ENCODE measurements at places on chromosomes 3 and 15.

GRCh38 chr3:131612745-131613144 is 110.0 kb upstream of the MRPL3 start:
- no peak for DNase-seq

- DNase-seq = no peak
Measured at GRCh38 chr3:122502941-122503340, 11.8 kb downstream of the KPNA1 start.

GRCh38 chr3:3771094-3771493 is 28.1 kb upstream of the LRRN1 start:
- no peak for DNase-seq

GRCh38 chr3:130900959-130901358 is 7.1 kb downstream of the ATP2C1 start:
- DNase-seq = no peak

DNA sequence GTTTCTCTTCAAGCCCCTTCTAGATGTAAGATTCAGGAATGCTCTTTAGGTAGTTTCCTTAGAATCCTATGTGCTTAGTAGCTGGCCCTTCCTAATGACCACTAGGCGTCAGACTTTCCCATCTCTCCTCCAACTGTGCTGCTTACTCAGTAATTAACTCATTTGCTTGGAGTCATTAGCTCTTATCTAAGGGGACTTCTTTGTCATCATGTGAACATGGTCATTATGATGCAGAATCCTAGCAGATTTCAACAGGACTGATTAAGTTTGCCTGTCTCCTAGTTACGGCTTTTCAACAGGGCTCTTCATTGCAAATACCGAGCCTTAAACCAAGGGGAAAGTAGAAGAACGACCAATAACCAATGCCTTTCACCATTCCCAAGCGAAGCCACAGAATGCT is 46.4 kb downstream of the GJD2 start:
- no peak for DNase-seq

GRCh38 chr15:84151205-84151931 is 84.2 kb upstream of the GOLGA6L4 start:
- DNase-seq = no peak

DNA sequence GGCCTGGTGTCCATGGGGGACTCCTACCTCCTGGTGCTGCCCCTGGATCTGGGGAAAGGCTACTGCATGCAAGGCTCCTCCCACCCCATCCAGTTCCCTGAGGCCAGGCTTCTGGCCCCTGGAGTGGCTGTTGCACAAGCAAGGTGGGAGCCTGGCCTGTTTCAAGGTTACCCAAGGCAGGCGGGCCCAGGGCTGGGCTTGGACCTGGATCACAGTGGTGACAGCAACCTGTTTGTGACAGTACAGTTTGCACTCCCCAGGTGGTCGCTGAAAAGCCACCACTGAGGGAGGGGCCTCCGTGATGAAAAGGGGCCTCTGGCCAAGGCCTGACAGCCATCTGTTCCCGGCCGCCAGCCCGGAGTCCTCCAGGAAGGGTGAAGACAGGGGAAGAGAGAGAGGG is 14.4 kb upstream of the KY start:
- DNase-seq = no peak

GRCh38 chr3:45988804-45989203 is 6.8 kb downstream of the FYCO1 start:
- DNase-seq = no peak

- DNase-seq = no peak
Measured at GRCh38 chr3:105801397-105801796, 67.4 kb downstream of the CBLB start.

GRCh38 chr15:98611808-98612207 is 36.5 kb upstream of the IGF1R start:
- no peak for DNase-seq

DNA sequence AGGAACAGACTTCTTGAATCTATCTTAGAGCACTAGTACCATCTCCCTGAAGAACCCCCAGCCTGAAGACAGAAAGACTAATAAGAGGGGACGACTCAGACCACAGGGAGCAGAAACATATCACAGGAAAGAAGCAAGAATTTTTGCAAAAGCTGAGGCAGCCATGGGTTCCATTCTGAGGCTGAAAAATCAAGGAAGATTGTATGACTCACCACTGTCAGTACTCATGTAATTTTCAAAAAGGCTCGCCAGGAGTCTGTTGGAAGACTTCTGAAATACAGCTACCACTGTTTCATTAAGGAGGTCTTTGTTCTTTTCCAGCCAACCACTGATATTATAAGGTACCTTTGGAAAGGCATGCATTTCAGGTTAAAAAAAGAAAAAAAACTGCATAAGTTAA is 47.5 kb downstream of the MYH15 start:
- no peak for DNase-seq

- DNase-seq = no peak
Measured at GRCh38 chr3:89690646-89691045, 583.2 kb downstream of the EPHA3 start.

- no peak for DNase-seq
Measured at GRCh38 chr3:147705651-147706051, 296.5 kb downstream of the ZIC1 start.

DNA sequence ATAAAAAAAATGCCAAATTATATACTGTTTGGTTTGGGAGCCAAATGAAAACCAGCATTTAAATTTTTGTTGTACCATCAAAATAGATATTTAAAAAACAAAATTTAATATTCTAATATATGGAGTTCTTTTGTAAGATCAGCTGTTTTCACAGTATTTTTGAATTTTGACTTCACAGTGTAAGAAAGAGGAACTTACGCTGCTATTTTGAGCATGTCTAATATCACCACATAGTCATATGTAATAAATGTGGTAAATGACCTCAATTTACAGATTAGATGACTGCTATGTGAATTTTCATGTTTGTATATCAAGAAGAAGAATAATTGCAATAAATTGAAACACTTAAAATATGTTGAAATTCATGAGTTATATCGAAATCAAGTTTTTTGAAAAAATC is 189.6 kb downstream of the ARRDC4 start:
- DNase-seq = no peak

GRCh38 chr3:157533298-157534070 is 30.3 kb upstream of the VEPH1 start:
- DNase-seq = peak; percentile 86

DNA sequence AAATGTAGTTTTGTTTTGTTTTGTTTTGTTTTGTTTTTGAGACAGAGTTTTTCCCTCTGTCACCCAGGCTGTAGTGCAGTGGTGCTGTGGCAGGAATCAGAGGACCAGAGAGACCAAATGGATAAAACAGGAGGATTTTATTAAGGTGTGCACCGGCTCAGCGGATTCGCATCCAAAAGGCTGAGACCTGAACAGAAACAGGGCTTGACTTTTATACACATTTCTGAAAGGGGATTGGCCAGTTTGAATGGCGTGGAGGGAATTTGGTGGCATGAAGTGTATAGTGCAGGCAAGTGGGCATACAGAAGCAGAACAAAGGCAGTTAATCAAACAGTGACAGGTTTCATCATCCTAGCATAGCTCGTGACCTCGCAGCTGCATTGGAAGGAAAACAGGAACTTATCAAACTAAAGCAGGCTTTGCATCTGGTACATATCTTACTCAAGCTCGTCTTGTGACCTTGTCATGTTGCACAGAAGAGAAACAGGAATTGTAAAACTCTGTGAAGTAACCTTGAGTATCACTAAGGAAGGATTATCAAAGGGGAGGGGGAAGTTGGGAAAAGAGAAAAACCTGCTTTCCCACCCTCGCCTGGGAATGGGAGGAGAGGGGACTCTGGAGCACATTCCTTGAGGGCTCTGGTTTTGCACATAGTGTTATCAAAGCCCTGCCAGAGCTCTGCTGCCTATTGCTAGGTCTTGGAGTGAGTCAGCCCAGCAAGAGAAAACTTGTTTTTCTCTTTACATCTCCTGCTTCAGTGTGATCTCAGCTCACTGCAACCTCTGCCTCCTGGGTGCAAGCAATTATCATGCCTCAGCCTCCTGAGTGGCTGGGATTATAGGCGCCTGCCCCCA is 38.5 kb downstream of the C3orf62 start:
- no peak for DNase-seq

DNA sequence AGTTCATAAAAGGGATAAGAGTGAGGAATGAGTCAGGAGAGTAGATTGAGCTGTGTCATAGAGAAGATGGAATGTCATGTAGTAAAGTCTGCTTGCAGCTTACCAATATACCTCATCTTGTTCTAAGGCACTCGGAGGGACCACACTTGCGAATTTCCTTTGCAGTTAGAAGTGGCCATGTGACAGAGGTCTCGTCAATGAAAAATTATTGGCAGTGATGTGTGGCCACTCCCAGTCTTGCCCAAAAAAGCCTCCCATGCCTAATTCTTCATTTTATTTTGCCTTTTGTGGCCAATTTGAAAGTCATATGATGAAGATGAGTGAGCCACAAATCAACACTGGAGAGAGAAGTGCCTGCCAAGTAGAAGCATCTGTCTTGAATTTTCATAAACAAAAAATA is 465.6 kb upstream of the ZNF385D start:
- DNase-seq = no peak

- DNase-seq = no peak
Measured at GRCh38 chr3:127304121-127304744, 16.4 kb upstream of the PRR20G start.

- no peak for DNase-seq
Measured at GRCh38 chr3:29416514-29416913, 135.6 kb downstream of the RBMS3 start.

GRCh38 chr15:23866832-23867231 is 179.7 kb upstream of the NDN start:
- DNase-seq = no peak

DNA sequence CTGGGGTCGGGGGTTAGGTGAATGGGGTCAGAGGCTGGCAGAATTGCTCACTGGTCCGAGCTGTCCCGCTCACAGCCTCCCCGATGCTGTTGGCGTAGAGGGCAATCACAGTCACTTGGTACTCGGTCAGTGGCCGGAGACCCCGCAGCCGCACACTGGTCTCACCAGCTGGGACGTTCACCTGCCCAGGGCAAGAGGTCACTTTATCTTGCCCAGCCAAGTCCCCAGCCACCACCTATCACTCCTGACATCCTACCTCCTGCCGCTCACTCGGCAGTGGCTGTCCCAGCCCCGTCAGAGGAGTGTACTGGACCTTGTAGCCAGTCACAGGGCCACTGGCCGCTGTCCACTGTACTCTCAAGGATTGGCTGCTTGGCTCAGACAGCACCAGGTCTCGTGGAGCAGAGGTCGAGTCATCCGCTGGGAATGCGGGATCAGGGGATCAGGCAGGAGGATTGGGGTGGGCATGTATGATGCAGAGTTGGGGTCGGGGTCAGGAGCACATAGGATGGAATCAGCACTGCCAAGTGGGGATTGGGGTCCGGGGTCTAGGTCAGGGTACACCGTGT is 2.5 kb downstream of the COL7A1 start:
- DNase-seq = no peak

- no peak for DNase-seq
Measured at GRCh38 chr3:159301961-159302360, 500.1 kb downstream of the MFSD1 start.

- no peak for DNase-seq
Measured at GRCh38 chr3:71395927-71396695, 187.4 kb downstream of the FOXP1 start.

- no peak for DNase-seq
Measured at GRCh38 chr3:62238431-62238830, 134.9 kb downstream of the FEZF2 start.

- no peak for DNase-seq
Measured at GRCh38 chr15:91444656-91445055, 344.6 kb downstream of the SV2B start.

DNA sequence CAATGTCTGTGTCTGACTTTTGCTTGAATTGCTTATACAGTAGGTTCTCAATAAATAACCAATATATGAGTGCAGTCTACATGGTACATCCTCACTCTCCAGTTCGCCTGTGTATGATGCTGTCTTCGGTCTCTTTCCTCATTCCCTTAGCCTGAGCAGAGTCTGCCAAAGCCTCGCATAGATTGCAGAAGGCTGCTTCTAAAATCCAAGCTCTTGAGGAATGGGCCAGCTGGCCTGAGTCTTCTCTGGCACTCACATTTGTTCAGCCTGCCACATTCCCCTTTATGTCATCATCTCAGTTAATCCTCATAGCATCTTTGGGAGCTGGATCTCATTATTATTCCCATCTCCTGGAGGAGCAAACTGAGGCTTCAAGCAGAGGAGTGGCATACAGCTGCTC is 27.2 kb upstream of the ADAMTS7 start:
- no peak for DNase-seq

DNA sequence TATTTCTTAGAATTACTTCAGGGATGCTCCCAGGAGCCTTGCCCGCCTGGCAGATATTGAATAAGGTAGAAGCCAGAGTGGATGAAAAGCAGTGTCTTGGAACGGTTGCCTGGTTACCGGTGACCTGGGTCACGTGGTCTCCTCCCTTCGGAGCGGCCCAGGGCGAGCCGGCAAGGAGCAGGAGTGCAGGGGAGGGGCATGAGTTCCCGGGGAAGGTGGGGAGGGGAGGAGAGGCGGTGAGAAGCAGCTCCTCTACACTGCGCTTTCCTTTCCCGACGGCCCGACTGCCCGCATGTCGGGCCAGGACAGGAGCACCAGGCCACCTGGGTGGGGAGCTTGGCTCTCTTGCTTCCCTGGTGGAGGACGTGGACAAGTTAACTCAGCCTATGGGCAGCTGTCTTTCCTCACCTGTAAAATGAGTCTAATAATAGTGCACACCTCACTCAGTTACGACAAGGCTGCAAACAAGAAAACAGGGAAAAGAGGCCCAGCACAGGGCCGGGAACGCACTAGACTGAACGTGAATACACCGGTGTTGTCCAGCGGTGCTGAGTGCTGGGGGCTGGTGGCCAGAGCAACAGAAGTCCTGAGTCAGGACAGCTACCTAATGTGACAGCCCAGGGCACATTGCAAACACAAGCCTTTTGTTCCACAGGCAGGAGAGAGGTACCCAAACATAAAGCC is 198.3 kb downstream of the ADAMTS9 start:
- no peak for DNase-seq

DNA sequence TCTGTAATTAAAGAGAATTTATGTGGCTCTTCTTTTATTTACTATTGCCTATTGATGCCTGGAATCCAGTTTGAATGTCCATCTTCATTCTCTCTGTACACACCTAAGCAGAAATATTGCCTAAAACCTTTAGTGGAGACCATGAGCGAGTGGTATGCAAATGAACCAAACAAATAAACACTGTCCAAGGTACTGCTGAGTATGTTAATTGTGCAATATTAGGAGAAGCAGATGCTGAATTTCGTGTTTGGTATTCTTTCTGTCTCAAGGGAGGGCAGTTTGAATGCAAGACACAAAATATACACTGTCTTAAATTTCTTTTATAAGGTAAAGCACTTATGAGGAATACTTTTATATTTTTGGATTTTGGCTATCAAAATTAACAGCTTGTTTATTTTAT is 440.9 kb downstream of the RBMS3 start:
- no peak for DNase-seq

DNA sequence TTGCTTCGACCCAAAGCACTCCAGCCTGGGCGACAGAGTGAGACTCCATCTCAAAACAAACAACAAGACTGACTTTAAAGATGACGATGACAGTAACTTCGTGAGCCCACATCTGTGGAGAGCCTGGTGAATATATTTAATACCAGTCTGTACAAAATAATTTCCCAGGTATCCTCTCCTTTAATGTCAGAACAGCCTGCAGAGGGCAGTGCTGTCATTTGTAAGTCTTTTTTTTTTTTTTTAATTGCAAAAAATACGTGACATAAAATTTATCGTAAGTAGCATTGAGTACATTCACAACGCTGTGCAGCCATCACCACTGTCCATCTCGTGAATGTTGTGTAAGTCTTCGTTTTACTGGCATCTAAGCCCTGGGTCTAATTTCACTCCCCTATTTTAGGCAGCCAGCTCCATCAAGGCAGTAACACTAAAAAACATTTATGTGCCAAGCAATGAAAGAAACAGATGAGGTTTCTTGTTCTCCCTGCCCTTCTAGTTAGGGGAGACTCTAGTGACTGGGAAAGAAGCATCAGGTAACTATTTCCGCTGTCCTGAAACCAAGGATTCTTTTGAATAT is 1.4 kb downstream of the HTD2 start:
- DNase-seq = no peak

All from non-pigmented ciliary epithelial cell (primary cell).